Left ventricle myocardium superior (tissue), 1 donor: ENCODE measurements at places on chromosomes 11 and 22. TPM values are rescaled to one million over a fixed set of nuclear protein-coding genes. Genes with fewer than 3 reads are reported as not detected.

JHY gene
- total RNA-seq: 1.8 TPM

GRCh38 chr22:19811811-19812771 is 42.6 kb downstream of the GNB1L start:
- peak; percentile 58 for DNase-seq

DNA sequence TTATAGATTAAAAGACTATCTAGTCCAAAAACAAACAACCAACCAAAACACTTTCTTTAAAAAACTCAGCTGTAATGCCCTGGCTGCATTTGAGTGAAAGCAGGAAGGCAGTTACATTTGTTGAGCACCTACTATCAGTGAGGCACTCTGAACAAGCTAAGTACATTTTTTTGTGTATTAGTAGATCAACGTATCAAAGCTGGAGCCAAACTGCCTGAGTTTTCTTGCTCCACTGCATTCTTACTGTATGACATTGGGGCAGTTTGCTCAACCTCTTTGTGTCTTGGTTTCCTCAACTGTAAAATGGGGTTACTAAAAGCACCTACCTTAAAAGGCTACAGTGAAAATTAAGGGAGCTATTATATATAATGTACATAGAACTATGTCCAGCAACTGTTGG is 22.0 kb downstream of the COA4 start:
- DNase-seq: no peak

GRCh38 chr22:30872285-30873041 is 96.1 kb downstream of the MORC2 start:
- DNase-seq: peak; percentile 8
